Esophagus mucosa (tissue), 1 donor: ENCODE measurements at places on chromosomes 7 and 10.

DNA sequence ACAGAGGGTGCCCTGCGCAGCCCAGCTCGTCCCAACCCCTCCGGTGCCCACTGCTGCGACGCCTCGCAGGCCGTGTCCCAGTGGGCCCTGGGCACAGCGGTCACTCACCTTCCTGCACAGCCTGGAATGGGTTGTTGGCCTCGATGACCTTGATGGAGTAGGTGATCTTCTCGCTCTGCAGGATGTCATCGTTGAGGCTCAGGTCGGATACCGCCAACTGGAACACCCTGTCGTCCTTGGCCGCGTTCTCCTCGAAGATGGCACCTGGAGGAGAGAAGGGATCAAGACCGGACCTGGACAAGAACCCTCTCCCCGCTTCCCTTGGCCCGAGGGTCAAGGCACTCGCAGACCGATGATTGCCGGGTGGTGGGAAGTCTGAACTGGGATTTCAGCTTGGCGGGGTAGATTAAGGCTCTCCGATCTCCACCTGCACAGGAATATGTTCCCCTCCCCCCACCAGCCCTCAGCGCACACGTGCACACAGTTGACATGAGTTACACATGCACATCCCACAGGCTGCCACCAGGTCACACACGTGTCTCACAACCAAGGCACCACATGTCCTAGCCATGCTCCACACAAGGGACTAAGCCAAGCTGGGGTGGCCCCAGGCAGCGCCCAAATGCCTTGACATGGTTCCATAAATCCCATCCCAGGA lies 2.6 kb downstream of the GRID1 start:
- peak; percentile 40 for ATAC-seq

DNA sequence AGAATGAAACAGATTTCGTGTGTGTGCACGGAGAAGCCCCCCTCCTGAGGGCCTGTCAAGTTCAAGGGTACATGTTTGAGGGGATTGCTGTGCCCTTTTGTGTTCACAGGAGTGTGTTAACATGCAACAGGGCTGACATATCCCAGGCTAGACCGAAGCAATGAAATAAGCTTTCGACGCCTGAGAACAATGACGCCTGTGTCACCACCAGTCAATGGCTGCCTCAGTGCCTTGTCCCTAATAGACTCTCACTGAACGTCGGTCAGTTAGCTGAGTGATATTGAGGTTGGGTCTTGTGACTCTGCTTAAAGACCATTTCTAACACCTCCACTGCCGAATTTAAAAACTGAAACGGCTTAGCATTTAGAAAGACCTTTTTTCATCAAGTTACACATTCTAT lies 175.2 kb upstream of the TCF7L2 start:
- no peak for ATAC-seq

- ATAC-seq: peak; percentile 63
These were observed 93.0 kb downstream of the ARHGAP22 start for GRCh38 chr10:48511875-48512231.

GRCh38 chr7:94296881-94297280 lies 97.8 kb upstream of the COL1A2 start:
- ATAC-seq: no peak

DNA sequence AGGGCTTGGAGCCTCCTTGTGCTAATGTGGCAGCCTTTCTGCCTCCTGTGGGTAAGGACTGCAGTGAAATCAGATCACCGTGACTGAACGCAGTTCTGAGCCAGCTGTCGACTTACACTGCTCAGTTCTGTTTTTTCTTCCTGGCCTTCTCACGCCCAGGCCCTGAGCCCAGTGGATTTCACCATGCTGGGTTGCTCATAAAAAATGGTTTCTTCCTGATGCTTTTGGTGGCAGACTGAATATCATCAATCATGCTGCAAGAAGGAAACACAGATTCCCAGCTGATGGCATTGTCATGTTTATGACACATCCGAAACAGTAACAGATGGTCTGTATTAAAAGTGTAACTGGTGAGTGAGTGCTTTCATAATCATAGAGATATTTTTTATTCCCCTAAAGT lies 389.6 kb downstream of the GALNT17 start:
- no peak for ATAC-seq

GRCh38 chr7:134643131-134643530 lies 3.5 kb upstream of the BPGM start:
- ATAC-seq: no peak

- ATAC-seq: no peak
These were observed 517.8 kb upstream of the CELF2 start for GRCh38 chr10:10499839-10500238.

DNA sequence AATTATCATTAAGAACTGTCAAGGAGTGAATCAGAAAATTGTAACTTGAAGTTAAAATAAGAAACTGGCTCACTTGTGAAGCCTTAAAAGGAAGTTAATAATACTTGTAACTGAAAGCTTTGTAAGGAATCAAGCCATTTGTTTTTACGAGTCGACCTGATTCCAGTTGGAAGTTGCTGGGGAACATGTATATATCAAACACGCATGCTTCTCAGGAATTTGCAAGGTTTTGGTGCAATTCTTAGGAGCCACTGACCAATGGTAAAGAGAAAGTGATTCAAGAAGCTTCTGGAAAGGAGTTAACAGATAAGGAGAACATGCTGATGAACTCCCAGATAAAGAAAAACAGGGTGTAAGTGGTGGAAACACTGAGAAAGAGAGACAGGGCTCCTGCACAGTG lies 56.4 kb downstream of the ETV1 start:
- no peak for ATAC-seq

DNA sequence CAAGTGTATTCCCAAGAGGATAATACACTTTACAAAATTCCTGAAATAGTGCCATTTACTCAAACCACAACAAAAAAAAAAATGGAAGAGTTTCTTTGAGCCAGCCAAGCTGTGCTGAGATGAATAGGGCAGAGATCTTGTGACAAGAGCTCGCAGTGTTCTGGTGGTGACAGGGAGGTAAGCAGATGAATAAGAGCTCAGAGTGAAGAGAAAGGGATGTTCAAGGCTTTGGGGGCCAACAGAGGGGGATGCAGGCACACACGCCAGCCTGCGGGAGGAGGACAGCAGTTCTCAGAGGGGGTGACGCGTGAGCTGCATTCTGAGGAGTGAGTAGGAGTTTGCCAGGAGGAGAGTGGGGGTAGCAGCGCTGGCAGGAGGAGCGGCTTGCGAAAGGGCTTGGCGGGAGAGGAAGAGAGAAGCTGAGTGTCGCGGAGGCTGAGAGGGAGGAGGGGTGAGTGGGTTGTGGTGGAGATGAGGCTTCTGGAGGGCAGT lies 194.4 kb upstream of the IMMP2L start:
- ATAC-seq: no peak

DNA sequence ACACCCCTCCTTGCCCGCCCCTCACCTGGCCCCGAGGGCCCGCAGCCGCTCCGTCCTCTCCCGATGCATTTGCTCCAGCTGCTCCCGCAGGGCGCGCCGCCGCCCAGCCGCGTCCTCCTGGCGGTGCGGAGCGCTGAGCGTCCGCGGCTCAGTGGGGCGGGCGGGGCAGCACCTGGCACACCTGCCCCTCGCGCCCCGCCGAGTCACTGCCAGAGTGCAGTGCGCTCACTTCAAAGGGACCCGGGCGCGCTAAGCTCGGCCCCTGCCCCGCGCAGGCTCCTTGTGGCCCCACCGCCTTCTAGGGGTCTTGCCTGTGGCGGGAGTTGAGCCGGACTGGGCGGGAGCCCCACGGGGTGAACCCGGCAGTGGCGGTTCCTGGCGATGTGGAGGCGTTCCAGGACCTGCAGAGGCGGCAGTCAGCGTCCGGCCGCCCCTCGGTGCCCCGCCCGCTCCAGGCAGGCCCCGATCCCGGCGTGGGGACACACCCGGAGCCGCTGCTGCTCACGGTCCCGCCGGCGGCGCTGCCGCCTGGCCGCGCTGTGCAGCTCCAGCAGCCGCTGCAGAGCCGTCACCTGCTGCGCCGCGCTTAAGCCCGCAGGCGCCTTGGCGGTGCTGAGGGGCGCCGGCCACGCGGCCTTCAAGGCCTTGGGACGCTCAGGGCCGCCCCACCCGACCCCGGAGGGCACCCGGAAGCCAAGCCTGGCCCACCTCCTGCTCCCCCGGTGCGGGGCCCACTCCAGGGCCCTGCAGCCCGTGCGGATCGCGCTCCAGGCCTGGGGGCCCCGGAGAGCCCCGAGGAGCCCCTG lies 6.7 kb downstream of the ATP6V1F start:
- peak; percentile 74 for ATAC-seq

DNA sequence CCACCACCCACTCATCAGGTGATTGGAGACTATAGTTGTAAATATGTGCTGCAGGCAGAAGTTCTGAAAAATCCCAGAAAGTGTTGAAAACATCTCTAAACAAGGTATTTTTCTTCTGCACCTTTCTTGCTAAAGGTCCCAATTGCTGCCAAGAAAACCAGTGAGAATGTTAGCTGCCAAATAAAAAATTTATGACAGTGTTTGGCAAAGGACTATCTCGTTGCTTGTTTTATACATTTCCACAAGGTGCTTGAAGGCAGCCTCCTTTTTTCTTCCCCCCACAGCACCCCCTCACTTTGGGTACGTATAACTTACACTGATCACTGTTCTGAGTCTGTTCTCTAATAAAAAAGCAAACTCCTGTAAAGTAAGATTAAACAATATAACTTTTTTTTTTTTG lies 158.6 kb upstream of the TCF7L2 start:
- no peak for ATAC-seq

DNA sequence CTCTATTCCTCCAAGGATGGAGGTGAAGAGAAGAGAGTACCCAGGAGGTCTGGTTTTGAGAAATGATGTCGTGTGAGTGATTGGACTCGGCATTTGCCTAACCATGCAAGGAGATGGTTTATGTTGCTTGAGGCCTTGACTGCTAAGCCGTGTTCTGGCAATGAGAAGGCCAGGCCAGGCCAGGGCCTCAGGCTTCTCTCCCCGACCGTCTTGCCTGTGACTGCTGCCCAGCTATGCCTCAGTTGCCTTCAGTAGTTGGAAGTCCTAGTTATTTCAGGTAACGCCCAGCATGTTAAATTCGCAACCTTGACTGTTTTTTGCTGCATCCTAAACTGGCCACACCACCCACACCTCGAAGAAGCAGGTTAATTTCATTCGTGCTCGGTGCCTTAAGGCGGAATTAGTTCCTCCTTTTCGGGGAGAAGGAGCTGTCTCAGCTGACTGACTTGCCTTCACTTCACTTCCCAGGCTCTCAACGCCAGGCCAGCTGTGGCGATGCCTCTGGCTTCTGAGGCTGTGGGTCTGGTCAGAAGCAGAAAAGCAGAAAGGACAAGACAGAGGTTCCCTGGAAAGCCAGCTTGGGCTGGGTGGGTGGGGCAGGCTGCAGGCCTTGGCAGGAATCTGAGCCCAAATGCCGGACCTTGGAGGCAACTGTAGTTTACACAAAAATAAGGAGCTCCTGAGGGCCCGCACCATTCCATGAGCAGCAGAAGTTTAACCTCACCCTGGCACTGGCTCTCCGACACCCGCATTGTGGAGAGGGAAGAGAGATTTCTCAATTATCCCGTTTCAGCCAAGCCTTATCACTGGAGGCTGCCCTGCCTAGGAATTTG lies 61.9 kb upstream of the SAMD8 start:
- no peak for ATAC-seq

DNA sequence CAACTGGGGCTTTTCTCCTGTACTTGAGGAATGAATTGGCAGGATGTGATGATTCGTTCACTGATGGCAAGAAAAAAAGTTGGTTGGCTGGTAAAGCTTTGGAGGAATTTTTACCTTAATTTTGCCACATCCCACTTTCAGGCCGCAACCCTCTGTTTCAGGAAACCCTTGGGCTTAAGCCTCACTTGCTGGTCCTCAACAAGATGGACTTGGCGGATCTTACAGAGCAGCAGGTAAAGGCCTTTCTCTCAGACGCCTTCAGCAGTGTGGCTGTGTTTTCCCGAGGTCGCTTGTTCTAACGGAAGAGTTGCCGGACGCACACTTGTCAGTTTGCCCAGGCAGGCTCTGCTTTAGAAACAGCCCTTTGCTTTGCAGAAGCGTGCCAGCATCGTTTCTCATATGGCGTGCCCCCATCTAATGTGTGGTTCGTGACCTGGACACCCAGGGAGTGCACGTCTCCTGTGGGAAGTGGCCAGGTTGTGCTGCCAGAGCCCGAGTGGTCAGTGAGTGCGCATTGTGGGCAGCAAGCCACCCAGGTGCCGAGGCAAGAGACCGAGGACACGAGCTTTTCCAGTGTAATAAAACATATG lies 2.2 kb downstream of the MTG1 start:
- ATAC-seq: no peak

DNA sequence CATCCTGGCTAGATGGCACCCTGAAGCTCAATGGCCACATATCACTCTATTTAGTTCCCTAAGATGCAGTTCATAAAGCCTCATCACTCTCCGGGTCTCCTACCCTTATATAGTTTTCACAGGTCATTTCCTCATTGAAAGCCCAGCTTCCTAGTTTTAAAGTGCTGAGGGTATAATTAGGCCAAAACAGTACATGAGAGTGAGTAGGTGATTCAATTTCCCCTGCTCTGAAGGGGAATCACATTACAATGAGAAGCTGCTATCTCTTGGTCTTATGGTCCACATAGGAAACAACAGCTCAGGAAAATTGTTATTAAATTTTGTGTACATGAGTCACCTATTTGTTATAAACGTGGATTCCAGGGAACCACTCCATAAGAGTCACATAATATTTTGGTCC lies 162.0 kb downstream of the SEMA3E start:
- ATAC-seq: no peak
